ENCODE measurements at places on chromosomes 1 and 21.
A peak's percentile ranks its signal among the peaks of the same experiment; 100 is the strongest.

DNA sequence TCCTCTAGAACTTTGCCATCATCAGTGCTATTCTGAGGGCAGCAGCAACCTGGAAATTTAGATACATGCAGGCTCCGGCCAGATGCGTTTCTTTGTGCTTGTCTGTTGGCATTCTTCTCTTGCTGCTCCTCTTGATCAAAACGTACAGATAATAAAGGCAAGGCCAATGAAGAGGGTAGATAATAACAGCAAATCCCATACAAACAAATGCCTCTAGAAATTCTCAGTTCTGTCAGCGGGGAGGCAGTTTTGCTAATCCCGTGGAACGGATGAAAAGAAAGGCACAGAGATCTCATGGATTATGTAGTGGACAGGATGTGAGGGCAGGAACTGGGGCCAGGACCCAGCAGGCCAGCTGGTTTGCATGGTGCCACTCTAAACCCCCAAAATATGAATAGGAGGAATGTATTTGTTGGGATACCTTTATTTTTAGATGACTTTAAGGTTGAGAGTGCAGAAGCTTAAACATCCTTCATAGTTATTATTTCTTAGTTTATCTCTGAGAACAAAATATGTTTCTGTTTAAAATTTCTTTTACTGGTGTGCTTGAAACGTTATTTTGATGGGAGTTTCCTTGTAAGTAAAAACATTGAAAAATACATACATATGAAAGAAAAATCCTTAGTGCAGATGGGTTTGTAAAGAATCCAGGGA, 1.5 kb downstream of the ITSN1 start:
- DNase-seq: no peak

GRCh38 chr1:83959824-83960498, 39.0 kb downstream of the TTLL7 start:
- DNase-seq: no peak

DNA sequence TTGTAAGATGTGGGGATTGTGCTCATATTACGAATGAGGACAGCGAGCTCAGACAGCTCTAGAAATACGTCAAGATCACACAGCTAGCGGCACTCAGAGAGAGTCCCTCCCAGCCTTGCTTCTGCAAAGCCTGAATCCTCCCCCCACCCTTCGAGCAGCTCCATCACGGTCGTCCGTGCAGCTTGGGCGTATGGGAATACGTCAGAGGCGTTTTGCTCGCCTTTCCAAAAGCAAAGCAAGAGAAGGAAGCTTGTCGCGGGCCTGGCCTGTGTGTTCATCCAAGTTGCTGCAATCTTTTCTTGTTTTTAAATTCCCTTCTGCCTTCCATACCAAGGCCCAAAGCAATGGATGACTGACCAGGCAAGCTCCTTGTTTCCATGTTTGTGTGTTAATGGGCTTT, 125.5 kb upstream of the IRF2BP2 start:
- DNase-seq: no peak

DNA sequence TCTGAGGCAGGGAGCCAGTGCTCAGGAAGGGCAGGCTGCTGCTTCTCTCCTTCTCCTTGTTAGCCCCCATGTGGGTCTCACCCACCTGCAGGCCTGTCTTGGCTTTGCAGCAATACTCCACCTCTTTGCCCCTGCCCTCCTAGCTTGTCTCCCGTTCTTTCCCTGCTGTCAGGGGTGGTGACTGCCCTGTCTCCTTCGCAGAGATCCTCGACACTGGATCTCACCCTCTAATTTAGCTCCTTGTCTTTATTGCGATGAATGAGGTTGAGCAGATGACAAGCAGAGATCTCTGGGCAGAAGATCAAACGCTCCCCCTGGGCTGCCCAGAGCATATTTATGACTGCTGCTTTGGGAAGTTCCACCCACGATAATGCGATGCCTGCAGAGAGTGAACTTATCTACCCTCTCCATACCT, 199.2 kb downstream of the ROR1 start:
- DNase-seq: no peak

- no peak for DNase-seq
Observed at GRCh38 chr21:28801906-28802305, 190.8 kb downstream of the LTN1 start.

- no peak for DNase-seq
Observed at GRCh38 chr1:238443687-238444086, 553.0 kb upstream of the ZP4 start.

GRCh38 chr1:234400773-234401172, 27.5 kb downstream of the COA6 start:
- peak; percentile 32 for DNase-seq

DNA sequence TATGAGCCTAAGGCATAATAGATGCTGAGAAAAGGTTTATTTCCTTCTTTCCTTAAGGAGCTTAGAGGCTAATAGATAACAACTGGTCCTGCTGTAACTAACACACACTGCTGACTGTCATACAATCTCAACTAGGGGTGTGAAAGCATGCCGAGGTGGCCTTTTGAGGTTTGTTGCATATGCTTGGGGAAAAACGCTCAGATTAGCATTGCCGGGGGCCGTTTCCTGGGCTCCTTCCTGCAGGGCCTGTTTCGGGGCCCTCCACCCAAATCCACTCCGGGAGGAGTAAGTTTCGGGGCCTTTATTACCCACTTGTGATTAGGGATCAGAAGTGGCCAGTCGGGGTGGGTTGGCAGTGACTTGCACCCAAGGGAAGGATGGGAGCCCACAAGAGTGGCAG, 27.2 kb upstream of the RCSD1 start:
- no peak for DNase-seq

GRCh38 chr1:85911742-85912141, 203.5 kb upstream of the ZNHIT6 start:
- no peak for DNase-seq

DNA sequence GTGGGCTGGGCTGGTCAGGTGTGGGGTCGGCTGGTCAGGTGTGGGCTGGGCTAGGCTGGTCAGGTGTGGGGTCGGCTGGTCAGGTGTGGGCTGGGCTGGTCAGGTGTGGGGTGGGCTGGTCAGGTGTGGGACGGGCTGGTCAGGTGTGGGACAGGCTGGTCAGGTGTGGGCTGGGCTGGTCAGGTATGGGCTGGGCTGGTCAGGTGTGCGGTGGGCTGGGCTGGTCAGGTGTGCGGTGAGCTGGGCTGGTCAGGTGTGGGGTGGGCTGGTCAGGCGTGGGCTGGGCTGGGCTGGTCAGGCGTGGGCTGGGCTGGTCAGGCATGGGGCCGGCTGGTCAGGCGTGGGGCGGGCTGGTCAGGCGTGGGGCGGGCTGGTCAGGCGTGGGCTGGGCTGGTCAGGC, 6.3 kb upstream of the FNDC10 start:
- no peak for DNase-seq

GRCh38 chr1:235990330-235990795, 74.5 kb downstream of the NID1 start:
- no peak for DNase-seq

- DNase-seq: no peak
Observed at GRCh38 chr1:206020393-206021007, 3.2 kb downstream of the CTSE start.

- no peak for DNase-seq
Observed at GRCh38 chr1:24901791-24902470, 28.1 kb downstream of the RUNX3 start.

GRCh38 chr1:1219341-1219740, 5.4 kb upstream of the TNFRSF4 start:
- no peak for DNase-seq

DNA sequence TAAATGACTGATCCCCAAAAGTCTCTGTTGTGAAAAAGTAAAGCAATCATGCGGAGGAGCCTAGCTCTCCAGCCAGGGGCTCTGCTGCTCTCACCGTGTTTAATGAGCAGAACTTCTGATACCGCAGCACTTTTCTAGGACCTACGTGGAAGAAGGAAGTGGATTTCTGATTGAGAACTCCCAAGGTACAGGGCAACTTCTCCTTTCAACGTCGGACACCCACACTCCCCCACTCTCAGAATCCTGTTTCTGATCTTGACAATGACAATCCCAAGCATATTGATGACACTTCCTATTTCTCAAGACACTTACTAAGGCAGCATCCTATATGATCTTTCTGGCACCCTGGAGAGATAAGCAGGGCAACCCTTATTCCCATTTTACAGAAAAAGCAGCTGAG, 78.4 kb downstream of the PROX1 start:
- no peak for DNase-seq

DNA sequence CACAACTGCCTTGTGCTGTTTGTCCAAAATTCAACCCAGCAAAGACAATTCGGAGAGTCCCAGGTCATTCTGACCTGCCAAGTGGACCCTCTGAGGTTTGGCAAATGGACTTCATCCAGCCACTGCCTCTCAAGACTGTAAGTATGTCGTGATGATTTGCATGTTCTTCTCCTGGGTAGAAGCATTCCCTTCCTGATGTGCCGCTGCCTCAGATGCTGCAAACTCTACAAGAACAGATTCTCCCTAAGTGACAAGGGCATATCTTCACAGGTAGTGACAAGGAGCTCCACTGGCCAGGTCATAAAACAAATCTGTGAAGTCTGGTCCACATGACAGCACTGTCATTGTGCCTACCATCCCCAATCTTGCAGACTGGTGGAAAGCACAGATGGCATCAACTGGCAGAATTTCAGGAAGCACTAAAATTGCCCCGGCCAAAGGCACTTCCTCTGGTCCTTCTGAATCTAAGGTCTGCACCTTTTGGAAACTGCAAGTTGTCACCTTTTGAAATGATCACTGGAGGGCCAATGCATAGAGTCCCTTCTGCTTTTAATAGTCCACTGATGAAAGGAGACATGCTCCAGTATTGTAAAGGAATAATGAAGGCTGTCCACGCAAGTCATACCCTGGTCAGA, 27.4 kb downstream of the POFUT2 start:
- no peak for DNase-seq

- no peak for DNase-seq
Observed at GRCh38 chr1:44787506-44787905, 464 bp downstream of the BEST4 start.

DNA sequence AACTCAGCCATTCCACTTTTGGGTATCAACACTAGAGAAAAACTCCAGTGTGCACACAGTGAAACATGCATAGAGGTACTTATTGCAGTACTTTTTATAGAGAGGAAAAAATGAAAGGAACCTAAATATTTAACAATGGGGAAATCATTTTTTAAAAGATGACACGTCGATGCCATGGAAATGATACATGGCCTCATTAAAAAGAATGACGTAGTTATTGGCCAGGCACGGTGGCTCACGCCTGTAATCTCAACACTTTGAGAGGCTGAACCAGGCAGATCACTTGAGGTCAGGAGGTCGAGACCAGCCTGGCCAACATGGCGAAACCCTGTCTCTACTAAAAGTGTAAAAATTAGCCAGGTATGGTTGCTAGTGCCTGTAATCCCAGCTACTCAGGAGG, 42.5 kb downstream of the MATN1 start:
- DNase-seq: no peak

DNA sequence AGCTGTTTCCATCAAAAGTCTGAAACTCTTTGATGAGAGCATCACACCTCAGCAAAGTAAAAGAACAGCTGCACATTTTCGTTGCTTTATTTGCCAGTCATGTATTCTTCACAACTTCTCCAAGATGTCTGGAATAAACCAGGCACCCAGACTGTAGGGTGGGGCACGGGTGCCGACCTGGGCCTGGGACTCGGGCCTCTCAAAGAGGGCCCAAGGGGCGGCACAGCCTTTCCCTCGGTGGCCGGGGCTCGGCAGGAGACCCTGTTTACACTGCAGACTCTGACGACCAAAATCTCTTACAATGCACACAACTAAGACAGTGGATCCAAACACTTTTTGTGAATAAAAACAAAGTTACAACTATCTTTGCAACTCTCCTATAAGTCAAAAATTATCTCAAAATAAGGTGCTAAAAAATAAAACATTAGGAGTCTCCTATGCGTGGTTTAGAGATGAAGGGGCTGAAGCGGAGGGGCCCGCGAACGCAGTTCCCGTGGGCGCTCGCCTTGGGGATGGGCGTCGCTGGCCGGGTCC, 696 bp downstream of the LSS start:
- DNase-seq: no peak

GRCh38 chr1:153534226-153534924, 1.4 kb downstream of the S100A6 start:
- no peak for DNase-seq

GRCh38 chr1:172745014-172745413, 86.1 kb downstream of the FASLG start:
- peak; percentile 23 for DNase-seq

GRCh38 chr1:82564333-82564732, 763.6 kb downstream of the ADGRL2 start:
- DNase-seq: no peak

DNA sequence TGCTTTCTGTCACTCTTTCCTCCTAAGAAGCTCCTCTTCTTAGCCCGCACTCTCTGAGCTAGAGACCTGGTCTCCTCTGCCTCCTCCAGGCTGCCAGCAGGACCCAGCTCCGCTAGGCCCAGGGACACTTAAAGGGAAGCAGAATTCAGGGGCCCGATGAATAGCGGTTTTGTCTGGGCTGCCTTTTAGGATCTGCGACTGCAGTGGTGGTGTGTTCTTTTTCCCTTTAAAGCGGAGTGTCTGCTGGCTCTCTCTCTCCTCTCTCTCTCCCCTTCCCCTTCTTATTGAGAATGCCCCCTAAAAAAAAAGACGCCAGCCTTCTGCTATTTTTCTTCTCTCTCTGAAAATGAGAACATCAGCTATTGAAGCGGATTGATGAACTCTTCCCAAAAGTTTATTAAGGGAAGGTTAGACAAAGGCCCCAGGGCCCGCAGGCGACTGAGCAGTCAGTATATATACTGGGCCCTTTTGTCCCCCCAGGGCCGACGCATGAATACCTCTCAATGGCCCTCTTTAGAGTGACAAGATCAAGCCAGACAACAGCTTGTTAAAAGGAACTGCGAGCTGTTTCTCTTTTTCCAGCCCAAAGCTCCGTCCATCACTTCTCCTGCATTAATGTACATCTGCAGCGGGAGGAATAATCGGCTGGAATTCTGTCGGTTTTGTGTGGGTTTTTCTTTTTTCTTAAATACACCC, 27.0 kb downstream of the PAX7 start:
- DNase-seq: no peak

DNA sequence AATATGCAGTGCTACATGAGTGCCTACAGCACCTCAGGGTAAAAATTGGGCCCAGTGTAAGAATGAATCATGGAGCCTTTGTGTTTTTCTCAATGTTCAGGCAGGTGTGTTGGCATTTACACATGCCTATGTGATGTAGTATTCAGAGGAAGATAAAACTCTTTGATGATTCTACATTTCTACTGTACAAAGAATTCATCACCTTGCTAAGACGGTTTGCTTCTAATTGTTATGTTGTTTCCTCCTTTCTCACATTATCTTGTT, 867.3 kb downstream of the TTLL7 start:
- DNase-seq: no peak

GRCh38 chr1:48194801-48195200, 27.7 kb upstream of the SLC5A9 start:
- DNase-seq: no peak

DNA sequence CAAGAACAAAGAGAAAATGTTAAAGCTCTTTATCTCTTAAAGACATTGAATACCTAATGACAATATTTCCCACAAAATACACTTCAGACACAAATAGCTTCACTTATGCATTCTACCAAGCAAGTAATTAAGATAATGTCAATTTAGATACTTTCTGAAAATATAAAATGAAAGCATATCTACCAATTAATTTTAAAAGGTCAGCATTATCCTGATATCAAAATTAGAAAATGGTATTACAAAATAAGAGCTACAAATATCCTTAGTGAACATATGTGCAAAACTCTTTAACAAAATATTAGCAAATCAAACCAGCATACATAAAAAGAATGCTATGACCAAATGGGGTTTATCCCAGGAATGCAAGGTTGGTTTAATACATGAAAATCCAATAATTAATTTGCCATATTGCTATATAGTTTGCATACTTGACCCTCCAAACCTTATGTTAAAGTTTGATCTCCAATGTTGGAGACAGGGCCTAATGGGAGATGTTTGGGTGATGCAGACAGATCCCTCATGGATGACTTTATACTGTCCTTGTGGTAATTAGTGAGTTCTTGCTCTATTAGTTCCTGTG, 4.2 kb upstream of the KIFAP3 start:
- DNase-seq: no peak

Data from GM19239 (cell line).